Midbrain (tissue), 1 donor: ENCODE measurements at places on chromosomes 13 and 19.

DNA sequence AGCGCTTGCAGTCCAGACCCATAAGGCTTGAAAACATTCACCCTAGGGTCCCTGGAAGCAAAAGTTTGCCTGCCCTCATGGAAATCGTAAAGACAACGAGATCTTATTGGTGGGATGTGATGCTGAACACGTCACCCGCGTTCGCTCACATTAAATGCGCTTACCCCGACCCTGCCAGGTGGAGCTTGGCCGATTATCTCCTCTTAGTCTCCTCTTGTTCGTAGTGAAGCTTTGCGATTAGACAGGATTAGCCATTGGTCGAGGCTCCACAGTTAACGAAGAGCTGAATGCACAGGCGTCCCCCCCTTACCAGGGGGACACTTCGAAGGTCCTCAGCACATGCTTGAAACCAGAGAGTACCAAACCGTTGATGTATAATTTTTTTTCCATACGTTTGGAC, 16.0 kb upstream of the KDM4B start:
- DNase-seq = no peak

GRCh38 chr13:73894995-73895571, 239.1 kb downstream of the KLF12 start:
- no peak for DNase-seq

DNA sequence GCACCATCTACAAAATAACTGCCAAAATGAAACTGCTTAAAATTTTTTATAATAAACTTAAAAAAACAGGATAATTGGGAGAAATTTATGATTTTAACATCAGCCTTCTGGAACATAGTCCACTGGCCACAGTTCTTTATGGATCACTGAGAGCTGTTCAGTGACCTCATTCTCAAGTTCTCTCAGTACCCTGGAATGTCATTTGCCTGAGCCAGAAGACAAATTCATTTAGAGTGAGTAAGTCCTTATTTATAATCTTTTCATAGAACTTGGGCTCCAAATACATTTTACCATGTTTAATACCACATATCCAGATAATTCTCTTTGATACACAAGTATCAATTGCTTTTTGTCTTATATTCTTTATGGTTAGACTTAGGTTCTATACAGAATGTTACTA, 87.6 kb downstream of the CAB39L start:
- no peak for DNase-seq

DNA sequence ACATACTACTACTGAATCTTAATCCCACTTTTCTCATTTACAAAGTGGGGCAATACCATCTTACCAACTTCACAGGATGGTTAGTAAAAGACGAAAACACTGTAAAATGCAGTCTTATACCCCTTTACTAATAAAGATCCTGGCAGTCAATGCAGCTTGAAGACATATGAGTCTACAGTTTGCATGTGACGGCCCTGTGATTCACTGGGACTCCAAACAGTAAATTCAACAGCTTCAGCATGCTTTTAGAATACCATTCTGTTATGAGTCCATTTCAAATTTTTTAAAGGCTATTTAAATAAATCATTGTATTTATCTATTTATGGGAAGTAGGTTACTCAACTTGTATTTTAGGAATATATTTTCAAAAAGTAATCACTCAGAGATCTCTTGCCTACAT, 629.1 kb downstream of the LIG4 start:
- no peak for DNase-seq

DNA sequence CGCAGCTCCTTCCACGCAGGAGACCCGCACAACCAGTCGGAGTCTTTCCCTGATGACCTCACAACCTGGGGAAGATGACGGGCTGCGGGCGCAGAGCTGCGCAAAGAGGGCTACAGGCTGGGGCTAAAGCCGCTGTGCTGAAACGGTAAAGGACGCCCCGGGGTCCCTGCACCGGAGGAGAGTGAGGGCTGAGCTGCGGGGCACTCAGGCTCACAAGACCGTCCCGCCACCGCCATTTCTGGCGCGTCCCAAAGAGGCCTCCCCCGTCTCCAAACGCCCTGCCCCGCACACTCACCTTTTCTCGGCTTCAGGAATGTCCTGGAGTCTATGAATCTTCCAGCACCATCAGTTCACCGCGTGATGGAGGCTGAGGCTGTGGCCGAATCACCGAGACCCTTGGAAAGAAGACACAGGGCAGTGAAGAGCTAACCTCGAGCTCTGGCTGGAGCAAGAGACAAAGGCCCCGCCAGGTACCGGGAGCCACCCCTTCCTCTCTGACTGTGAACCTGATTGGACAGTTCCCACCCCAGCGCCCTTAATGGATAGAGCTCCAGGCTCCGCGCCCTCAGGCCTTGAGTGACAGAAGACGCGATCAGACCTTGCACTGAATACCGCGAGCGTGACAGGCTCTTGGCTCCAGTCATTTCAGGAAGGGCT, 41.8 kb upstream of the ZNF429 start:
- no peak for DNase-seq

- no peak for DNase-seq
Measured at GRCh38 chr19:44613295-44614178, at the start of gene IGSF23. Gene IGSF23 (plus strand): TSS chr19:44613563. CDS start chr19:44613646, 83 bp downstream.

GRCh38 chr13:52061587-52061986, 37.1 kb downstream of the UTP14C start:
- DNase-seq = no peak

DNA sequence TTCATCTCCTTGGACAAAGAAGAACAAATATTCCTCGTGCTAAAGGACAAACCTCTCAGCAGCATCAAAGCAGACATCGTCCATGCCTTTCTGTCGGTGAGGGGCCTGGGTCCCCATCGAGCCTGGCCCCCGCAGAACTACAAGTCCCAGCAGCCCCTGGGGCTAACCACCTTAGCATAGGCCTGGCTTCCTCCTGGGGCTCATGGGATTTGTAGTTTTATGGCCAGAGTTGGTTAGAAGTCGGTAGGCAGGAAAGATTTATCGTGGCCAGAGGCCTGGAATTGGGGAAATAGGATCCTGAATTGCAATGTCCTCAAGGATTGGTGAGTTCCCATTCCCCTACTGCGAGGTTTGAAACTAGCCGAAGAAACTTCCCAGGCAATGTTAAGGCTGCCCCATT, 19.6 kb downstream of the TMEM150B start:
- DNase-seq = no peak

- no peak for DNase-seq
Measured at GRCh38 chr19:48085904-48086864, 24.4 kb downstream of the PLA2G4C start.

DNA sequence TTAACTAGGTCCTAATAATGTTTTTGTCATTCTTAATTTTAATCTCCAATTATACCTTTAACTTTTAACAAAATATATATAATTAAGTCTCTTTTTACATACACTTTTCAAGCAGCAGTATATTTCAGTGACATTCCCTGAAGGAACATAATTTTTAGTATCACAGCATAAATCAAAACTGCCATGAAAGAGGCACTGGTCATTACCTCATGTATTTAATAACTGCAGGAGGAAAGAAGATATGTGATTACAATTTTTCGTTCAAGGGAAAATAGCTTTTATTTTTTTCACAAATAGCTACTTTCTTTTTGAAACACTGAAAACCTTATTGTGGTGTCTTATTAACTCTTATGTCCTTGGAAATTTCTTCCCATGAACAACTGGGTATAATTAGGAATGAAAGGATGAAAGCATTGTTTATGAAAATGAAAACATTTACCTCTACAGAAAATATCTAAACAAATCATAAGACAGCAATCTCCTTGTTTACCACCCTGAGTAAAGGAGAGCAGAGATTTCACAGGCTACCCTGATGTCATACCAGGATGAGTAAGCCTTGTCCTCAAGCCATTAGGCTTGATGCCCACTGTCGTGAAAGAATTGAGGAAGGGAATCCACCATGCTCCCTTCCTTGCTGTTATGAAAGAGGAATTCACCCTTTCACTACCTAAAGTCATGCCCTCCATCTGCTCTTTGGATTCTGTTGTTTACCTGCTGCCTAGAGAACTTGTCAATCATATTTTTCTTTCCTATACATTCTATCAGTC, 877.2 kb upstream of the PCDH20 start:
- no peak for DNase-seq

DNA sequence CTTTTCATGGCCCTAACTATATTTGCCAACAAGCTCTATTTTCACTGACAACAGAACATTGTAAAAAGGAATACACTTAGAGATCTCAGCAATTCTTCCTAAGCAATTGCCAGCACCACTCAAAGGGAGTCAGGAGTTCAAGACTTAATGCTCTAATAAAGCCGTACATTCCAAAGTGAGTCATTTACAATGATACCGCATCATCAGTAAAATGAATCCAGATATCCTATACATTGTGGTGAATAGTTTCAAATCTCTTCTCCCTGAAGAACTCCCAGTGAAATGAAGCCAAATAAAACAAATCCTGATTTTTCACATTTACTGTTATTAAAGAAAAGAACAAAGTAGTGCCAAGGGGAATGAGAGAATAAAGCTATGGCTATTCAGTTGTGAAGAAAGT, 2898.7 kb upstream of the PCDH20 start:
- no peak for DNase-seq

DNA sequence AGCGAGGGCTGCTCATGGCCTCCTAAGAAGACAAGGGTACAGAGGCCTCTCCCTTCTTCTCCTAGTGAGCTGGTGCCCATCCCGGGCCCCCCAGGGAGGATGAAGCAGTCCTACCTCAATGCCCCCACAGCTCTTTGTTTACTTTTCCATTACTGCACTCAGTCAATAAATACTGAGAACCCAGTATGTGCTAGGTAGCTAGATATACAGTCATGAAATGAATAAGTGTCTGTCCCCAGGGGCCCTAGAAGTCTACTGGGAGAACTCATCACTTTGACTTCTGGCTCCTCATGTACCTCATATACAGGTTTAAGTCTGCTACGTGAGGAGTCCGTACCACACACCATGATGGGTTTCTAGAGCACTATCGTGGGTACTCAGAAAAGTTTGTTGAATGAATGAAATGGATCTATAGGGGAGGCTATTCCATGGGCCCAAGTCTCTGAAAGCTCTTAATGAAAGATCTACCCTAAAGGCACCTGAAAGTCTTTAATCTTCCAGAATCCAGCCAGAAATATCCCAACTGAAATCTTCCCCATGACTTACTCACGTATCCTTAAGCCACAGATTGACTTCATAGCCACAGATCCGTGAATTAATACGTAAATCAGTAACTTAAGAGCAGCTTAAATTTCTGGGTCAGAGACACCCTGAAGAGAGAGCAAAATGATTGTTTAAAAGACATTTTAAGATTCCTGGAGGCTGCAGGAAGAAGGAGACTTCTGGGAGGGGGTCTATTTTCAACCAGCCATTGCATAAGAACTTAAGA, 51.6 kb upstream of the POMP start:
- no peak for DNase-seq
